ENCODE measurements at places on chromosomes 1 and 21.

DNA sequence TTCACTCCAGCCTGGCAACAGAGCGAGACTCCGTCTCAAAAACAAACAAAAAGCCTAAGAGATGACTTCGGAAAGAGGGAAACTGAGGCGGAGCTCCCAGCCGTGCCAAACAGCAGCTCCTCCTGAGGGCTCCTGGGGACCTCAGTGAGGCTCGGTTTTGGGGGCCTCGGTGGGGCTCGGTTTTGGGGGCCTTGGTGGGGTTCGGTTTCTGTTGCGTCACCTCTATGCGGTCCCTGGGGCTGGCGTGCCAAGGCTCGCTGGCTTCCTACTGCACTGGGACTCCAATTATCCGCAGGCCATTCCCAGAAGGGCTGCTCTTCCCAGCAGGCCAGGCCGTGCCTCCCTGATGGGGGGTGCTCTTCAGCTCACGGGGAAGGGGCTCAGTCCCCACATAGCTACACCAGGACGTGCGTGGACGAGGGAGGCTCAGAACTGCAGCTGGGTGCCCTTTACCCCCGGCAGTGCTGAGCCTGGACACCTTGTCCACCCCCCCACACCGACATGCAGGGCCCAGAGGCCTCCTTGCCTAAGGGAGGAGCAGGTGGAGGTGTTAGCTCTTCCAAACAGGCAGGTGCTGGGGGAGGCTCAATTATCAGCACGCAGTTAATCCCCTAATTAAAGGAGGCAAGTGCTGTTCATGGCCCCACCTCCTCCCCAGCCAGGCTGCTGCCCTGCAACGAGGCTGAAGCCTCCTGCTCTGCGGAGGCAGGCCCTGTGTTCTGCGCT is 5.1 kb upstream of the C1orf159 start:
- no peak for ATAC-seq

GRCh38 chr1:74592580-74593355 is 80.4 kb upstream of the LRRC53 start:
- ATAC-seq, result no peak

GRCh38 chr1:115854005-115854404 is 13.1 kb upstream of the NHLH2 start:
- no peak for ATAC-seq

DNA sequence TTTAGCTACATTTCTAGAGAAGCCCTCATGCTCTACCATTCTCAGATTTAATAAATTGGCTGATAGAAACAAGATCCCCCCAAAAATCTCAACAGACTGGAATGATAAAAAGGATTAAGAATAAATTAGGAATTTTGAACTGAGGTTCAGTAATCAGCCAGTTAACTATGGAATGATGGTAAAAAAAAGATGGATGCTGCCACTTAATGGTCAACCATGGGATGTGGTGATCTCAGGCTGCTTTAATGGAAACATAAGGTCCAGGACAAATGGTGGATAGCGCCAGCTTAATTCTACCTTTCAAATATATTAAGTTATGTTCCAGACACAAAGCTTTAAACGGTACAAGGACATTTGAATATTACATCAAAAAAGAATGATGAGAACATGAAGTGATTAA is 49.9 kb downstream of the CCN1 start:
- no peak for ATAC-seq

- ATAC-seq, result peak; percentile 44
Measured at GRCh38 chr1:61082311-61083012, at the start of gene NFIA. Gene NFIA (plus strand): TSS chr1:61082561.

- no peak for ATAC-seq
Measured at GRCh38 chr1:20229171-20229570, 42.9 kb upstream of the PLA2G2C start.
